NCI-H1105 treated with DMSO at 0.1 percent for 48 hours (cell line): ENCODE measurements at places on chromosomes 2 and 18.

GRCh38 chr2:4507661-4508060 is 804.3 kb downstream of the DCDC2C start:
- peak; percentile 89 for DNase-seq

GRCh38 chr2:62089658-62090057 is 106.3 kb upstream of the B3GNT2 start:
- DNase-seq = no peak

GRCh38 chr2:26086155-26086637 is 52.3 kb downstream of the RAB10 start:
- DNase-seq = no peak

GRCh38 chr18:60090170-60090569 is 190.4 kb downstream of the PMAIP1 start:
- DNase-seq = no peak

DNA sequence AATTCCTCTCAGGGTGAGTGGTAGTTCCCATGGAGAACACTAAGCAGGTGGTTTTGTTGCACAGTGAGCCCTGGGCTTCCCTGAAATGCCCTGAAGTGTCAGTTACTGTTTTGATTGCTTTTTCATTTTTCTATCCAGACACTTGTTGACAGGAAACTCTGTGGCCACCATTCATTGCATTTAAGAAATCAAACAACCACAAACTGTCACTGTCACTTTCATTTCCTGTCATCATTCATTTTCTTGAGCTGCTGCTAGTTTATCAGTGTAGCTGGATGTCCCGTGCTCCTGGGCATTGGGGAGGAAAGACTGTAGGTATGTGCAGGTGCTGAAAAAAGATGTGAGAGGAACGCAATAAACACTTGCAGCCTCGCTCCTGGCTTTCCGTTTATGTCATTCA is 891.6 kb upstream of the ZEB2 start:
- DNase-seq = peak; percentile 48

DNA sequence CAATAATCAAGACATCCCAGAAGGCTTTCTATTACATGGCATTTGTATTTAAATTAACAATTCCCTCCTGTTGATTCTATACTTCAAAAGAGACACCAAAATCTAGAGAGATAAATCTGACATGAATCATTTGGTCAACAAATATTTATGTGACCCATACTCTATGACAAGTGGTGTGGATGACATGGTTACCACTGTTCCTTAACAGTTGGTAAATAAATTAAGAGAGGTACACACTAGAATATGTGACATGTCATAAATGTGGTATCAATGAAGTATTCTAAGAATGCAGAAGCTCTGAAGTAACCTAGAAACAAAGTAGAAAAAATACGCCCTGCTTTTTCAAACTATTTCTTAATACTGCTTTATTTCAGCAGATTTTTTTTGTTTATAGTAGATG is 255.4 kb downstream of the EXOC6B start:
- no peak for DNase-seq

DNA sequence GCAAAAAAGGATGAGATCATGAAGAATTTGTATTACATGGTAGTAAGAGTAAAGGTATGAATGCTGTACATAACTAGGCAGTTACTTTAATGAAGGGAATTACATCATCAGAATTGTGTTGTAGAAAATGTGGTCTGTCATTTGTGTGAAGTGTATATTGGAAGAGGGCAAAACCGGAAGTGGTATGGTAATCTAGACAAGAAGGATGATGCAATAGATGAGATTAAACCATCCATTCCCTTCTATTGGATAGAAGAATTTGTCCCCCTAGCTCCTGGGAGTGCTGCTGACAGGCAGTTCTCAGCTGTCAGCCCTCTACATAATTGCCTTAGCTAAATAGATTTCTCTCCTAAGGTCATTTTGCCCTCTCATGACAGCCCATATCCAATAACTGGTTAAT is 55.9 kb upstream of the BARD1 start:
- DNase-seq = no peak

DNA sequence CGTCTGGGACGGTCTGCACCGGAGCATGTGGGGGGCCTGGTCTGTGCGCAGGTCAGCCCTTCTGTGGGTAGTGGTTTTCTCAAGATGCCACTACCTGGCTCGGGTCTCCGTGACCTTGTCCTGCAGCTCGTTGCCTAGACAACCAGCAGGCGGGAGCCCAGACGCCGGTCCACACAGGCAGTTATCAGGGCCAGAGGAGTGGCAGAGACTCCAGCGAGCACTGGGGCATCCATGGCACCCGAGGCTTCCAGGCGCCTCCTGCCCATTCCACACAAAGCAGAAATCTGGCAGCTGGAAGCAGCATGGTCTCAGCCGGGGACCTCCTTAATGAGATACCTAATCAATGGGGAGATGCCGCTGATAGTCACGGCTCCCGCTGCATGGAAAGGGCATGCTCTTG is 156.1 kb downstream of the FAM210A start:
- DNase-seq = no peak

DNA sequence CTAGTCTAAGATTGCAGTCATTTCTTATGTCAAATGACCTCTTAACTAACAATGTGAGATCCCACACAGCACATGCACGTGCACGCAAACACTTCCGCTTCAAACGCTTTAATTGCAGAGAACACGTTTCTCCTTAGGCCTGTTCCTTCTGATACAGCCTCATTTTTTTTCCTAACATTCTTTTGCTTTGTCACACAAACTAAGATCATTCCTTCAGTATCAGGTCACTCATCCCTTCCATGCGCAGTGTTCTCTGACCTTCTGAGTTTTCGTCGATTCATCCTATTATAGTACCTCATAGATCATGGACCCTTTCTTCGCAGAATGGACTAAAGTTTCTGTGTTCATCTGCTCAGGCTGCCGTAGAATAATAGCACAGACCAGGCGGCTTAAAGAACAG is 327.1 kb upstream of the CDH19 start:
- no peak for DNase-seq

DNA sequence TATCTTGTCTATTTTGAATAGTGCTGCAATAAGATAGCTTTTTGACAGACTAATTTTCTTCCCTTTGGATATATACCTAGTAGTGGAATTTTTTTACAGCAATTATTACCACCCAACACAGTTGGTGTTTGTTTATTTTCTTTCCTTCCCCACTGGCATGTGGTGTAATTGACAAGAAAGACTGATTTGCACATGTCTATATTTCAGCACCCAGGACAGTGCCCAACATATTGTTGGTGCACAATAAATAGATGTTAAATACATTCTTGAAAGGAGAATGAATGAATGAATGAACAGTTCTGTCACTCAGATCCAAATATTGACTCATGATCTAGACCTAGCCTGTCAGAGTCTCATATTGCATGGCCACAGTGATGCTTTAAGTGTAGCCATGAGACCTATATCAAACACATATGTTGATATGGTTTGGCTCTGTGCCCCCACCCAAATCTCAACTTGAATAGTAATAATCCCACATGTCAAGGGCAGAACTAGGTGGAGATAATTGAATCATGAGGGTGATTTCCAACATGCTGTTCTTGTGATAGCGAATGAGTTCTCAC is 538.2 kb downstream of the NYAP2 start:
- no peak for DNase-seq

DNA sequence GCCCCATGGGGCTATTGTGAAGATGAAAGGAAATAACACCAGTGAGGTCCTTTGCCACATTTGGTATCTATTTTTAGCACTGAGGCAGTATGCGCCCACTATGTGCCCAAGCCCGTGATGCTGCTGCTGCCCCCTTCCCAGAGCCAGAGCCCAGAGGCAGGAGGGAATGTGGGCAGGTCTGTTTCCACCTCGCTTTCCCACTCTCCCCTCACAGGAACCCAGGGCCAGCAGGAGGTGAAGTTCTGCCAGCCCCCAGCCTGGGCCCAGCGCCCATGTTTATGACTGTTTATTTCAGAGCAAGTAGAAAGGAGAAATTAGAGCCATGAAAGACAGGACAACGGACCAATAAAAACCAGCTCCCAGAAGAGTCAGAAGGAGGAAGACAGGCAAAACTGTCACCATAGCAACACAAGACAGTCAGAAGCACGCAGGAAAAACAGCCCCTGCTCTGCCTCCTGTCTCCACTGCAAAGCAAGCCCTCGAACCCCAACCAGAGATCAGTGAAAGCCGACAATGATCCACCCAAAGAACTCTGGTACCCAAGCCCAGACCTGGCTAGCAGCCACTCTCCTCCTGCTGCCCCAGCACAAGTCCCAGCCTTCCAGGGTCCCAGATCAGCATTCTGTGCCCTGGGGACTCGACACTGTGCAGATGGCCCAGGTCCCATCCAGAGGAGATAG is 1.4 kb downstream of the CYRIA start:
- peak; percentile 41 for DNase-seq

- DNase-seq = no peak
Observed at GRCh38 chr18:48545757-48546321, 7.0 kb downstream of the CTIF start.

- DNase-seq = peak; percentile 19
Observed at GRCh38 chr18:75727456-75727855, 300.0 kb upstream of the SMIM21 start.

GRCh38 chr2:205287316-205287715 is 395.0 kb upstream of the NRP2 start:
- DNase-seq = no peak
